ENCODE measurements at places on chromosomes 6 and 20. TPM values are rescaled to one million over a fixed set of nuclear protein-coding genes. Genes with fewer than 3 reads are reported as not detected.

SLC22A3 gene
- total RNA-seq = not detected

HLA-DOB gene
- 3.6 TPM for total RNA-seq

OR2B6 gene
- not detected for total RNA-seq

TTI1 gene
- 35.7 TPM for total RNA-seq

PI3 gene
- total RNA-seq = not detected

FILIP1 gene
- not detected for total RNA-seq

MOXD1 gene
- total RNA-seq = not detected

SLPI gene
- total RNA-seq = not detected

CLIC5 gene
- total RNA-seq = 3.0 TPM

FAM120B gene
- total RNA-seq = 21.8 TPM

JAG1 gene
- 2.8 TPM for total RNA-seq

SPDEF gene
- 0.09 TPM for total RNA-seq

RBM24 gene
- total RNA-seq = not detected

OR12D3 gene
- total RNA-seq = not detected

LY6G6D gene
- total RNA-seq = not detected

OR2H1 gene
- not detected for total RNA-seq

DLL1 gene
- total RNA-seq = not detected

CYP24A1 gene
- not detected for total RNA-seq

PLCB1 gene
- total RNA-seq = 2.6 TPM

MDFI gene
- not detected for total RNA-seq

HLA-DRA gene
- 20.8 TPM for total RNA-seq

METTL24 gene
- total RNA-seq = not detected

PRKN gene
- 0.51 TPM for total RNA-seq

LEMD2 gene
- total RNA-seq = 66.2 TPM

DAAM2 gene
- not detected for total RNA-seq

SPEF1 gene
- total RNA-seq = not detected

GSTA3 gene
- not detected for total RNA-seq

CNBD2 gene
- 3.6 TPM for total RNA-seq

MYBL2 gene
- 85.4 TPM for total RNA-seq

KIF25 gene
- not detected for total RNA-seq

KIAA1755 gene
- total RNA-seq = not detected

DDRGK1 gene
- 69.2 TPM for total RNA-seq

TRIM15 gene
- total RNA-seq = 0.41 TPM

NRSN1 gene
- not detected for total RNA-seq

CGA gene
- total RNA-seq = 0.59 TPM

PDE7B gene
- 27.6 TPM for total RNA-seq

GGTLC1 gene
- total RNA-seq = not detected

MYB gene
- 82.5 TPM for total RNA-seq

PRICKLE4 gene
- total RNA-seq = not detected

NRN1 gene
- 0.75 TPM for total RNA-seq

PACSIN1 gene
- not detected for total RNA-seq

TXLNB gene
- total RNA-seq = 0.05 TPM

LY6G5B gene
- total RNA-seq = 31.0 TPM

PNLDC1 gene
- 0.74 TPM for total RNA-seq

GJE1 gene
- total RNA-seq = not detected

OR2H2 gene
- not detected for total RNA-seq

PHACTR1 gene
- 0.05 TPM for total RNA-seq

NHLRC1 gene
- total RNA-seq = 0.43 TPM

MLN gene
- total RNA-seq = not detected
